GM23248 (cell line): ENCODE measurements at places on chromosomes 6 and 20. TPM values are rescaled to one million over a fixed set of nuclear protein-coding genes. Genes with fewer than 3 reads are reported as not detected.

DNA sequence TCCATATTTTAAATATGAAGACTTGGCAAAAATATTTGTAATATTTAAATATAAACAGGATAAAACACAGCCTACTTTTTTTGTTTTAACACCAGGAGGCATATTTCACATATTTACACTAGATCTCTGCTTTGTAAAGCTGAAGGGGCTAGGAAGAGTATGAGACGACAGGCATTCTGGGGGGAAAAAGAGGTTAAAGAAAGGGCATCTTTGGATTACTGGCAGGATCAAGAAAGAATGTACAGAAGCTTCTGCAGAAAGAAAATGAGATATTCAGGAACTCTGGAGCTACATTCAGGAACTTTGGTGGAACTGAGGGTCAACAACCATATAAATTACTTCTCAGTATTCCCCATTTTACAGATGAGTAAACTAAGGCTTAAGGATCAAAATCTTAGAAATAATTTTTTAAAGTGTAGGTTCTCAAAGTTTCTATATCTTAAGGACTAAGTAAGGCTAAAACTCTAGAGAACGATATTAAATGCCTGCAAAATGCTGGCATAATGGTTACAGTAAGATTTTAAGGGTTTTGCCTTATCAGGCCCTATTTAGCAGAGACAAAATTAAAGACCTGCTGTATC lies 156.5 kb downstream of the CDK19 start:
- H3K27ac ChIP-seq: no peak overlapping the region
- no peak overlapping the region for H3K4me3 ChIP-seq
- DNase-seq: no peak
- H3K4me1 ChIP-seq: peaks cover 22% of the 10 kb centered on the region
- no peaks in the 10 kb centered on the region for H3K27me3 ChIP-seq
- H3K36me3 ChIP-seq: no peaks in the 10 kb centered on the region

GRCh38 chr6:137951064-137951597 lies 84.1 kb downstream of the TNFAIP3 start:
- no peak overlapping the region for H3K4me3 ChIP-seq
- no peak for DNase-seq
- no peak overlapping the region for H3K27ac ChIP-seq
- no peaks in the 10 kb centered on the region for H3K27me3 ChIP-seq

DNA sequence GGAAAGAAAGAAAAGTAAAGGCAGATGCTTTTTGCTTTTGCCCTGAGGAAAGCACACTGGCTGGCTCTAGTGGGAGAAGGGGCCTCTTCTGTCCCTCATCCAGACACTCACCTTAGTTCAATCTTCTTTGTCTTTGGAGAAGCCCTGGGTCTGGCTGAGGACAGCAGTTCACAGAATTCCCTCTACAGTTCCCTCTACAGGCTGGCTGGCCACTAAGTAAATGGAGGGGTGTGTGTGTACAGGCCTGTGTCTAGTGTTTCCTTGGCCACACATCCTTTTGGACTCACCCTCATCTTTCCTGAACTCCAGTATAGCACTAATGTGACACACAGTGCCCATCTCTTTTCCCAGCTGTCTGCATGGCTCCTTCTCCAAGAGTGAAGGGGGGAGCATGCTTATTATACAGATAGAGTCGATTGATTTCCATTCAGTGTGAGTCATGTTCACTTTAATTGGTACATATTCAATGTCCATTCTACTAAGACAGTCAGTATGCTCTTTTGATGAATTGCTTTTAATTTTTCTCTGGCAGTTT lies 26.0 kb upstream of the CLVS2 start:
- no peak for DNase-seq
- H3K36me3 ChIP-seq: no peaks in the 10 kb centered on the region
- no peak overlapping the region for H3K27ac ChIP-seq

Gene SNRPB
- total RNA-seq: 234 and 280 TPM in 2 replicates

Gene KCNK5
- total RNA-seq: not detected in 2 replicates

Gene C6orf141
- not detected in 2 replicates for total RNA-seq

Gene RBL1
- 7.0 and 16.6 TPM in 2 replicates for total RNA-seq

Gene JARID2
- 9.1 and 9.3 TPM in 2 replicates for total RNA-seq
